ENCODE measurements at places on chromosomes 6 and 20. TPM values are rescaled to one million over a fixed set of nuclear protein-coding genes. Genes with fewer than 3 reads are reported as not detected.

MUC21 gene
- not detected for total RNA-seq

- H3K4me1 ChIP-seq = peaks cover 25% of the 10 kb centered on the region
- no peak overlapping the region for H3K4me3 ChIP-seq
- H3K27me3 ChIP-seq = no peaks in the 10 kb centered on the region
- H3K27ac ChIP-seq = no peak overlapping the region
- no peak for DNase-seq
Observed at GRCh38 chr20:50308166-50308512, 117.5 kb downstream of the CEBPB start.

DNA sequence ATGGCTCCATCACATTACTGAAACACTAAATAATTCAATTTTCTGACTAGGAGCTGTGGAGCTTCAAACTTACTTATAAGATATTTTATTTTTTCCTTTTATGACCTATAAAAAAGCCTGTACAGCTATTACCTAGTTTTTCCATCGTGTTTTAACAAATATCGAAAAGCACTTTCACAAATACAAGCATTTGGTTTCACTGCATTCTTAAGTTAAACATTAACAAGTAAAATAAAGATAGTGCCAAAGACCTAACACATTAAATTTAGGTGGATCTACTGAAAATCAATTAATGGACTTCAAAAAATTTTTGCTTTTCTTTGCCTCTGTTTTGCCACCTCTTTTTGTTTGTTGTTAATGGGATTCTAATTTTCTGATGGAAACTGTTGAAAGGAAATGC is 83.3 kb downstream of the EPM2A start:
- no peak overlapping the region for H3K4me3 ChIP-seq
- H3K36me3 ChIP-seq = no peaks in the 10 kb centered on the region
- DNase-seq = no peak
- H3K4me1 ChIP-seq = no peaks in the 10 kb centered on the region

GRCh38 chr20:53850319-53850718 is 220.1 kb downstream of the BCAS1 start:
- H3K4me1 ChIP-seq = peaks cover 29% of the 10 kb centered on the region
- no peaks in the 10 kb centered on the region for H3K27me3 ChIP-seq
- no peak overlapping the region for H3K4me3 ChIP-seq
- DNase-seq = no peak
- H3K36me3 ChIP-seq = no peaks in the 10 kb centered on the region
- H3K27ac ChIP-seq = no peak overlapping the region

DNA sequence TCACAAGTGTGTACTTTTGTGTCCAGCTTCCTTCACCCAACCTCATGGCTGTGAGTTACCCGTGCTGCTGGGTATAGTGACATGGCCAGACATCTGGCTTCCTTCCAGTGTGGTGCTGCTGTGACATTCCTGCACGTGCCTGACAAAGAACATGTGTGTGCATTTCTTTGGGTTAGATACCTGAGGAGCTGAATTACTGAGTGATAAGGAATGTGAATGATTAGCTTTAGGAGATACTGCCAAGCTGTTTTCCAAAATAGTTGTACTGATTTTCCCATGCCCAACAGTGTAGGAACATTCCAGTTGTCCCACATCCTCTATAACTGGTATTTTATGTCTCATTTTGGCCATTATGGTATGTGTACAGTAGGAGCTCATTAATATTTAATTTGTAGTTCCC is 132.5 kb downstream of the PREX1 start:
- no peak for DNase-seq
- H3K27ac ChIP-seq = no peak overlapping the region
- H3K27me3 ChIP-seq = no peaks in the 10 kb centered on the region
- H3K4me1 ChIP-seq = peaks cover 22% of the 10 kb centered on the region

DNA sequence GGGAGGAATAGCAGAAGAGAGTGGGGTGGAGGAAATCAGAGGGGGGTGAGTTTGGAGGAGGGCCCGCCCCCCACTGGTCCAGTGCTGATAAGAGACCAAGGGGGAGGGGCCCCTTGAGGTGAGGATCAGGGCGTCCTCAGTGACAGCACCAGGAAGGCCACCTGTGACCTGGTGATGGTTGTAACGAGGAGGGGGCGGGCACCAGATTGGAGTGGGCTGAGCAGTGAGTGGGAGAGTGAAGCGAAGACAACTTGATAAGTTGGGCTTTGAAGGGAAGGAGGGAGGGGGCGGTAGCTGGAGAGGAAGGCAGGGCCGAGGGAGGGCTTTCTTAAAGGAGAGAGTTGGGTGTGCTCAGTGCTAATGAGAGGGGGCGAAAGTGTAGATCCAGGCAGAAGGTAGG is 30.7 kb downstream of the CDH22 start:
- no peak overlapping the region for H3K27ac ChIP-seq
- DNase-seq = no peak
- H3K36me3 ChIP-seq = no peaks in the 10 kb centered on the region
- no peak overlapping the region for H3K4me3 ChIP-seq

GRCh38 chr6:57017069-57017468 is 29.4 kb upstream of the KIAA1586 start:
- H3K36me3 ChIP-seq = no peaks in the 10 kb centered on the region
- H3K27ac ChIP-seq = no peak overlapping the region
- no peaks in the 10 kb centered on the region for H3K27me3 ChIP-seq
- DNase-seq = no peak

HLA-DQB1 gene
- total RNA-seq = not detected

DNA sequence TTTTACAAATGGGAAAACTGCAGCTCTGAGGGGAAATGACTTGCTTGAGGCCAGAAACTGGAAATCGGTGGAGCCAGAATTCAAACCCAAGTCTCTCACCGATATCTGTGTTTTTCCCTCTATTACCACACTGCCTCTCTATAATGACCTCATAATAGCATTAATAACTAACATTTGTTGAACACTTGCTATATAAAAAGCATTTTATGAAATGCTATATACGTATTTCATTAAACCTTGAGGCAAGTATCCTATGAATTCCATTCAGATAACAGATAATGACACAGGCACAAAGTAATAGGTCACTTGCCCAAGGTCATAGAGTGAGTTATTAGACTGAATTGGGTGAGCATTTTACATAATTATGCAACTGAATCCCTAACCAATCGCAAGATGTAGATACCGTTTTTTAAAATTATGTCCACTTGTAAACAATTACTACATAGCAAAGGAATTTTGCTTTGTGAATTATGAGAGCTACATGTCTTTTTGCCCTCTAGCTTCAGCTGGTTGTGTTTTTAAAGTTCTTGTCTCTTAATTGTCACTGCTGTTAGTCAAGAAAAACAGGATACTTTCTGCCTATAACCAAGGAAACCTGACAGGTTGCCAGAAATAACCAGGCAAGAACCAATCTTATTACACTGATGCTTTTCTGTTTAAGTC is 4.7 kb downstream of the DSN1 start:
- no peak overlapping the region for H3K4me3 ChIP-seq
- H3K36me3 ChIP-seq = peaks cover 4% of the 10 kb centered on the region
- H3K27ac ChIP-seq = no peak overlapping the region

RAB44 gene
- total RNA-seq = not detected

GRCh38 chr6:167824591-167825331 is 1.9 kb upstream of the AFDN start:
- H3K27ac ChIP-seq = no peak overlapping the region
- no peak overlapping the region for H3K4me3 ChIP-seq
- H3K4me1 ChIP-seq = peaks cover 18% of the 10 kb centered on the region
- H3K36me3 ChIP-seq = no peaks in the 10 kb centered on the region
- H3K27me3 ChIP-seq = no peaks in the 10 kb centered on the region

GRCh38 chr6:136994782-136995181 is 50.0 kb downstream of the IL20RA start:
- peaks cover 22% of the 10 kb centered on the region for H3K4me1 ChIP-seq
- H3K36me3 ChIP-seq = no peaks in the 10 kb centered on the region
- peak overlapping the region; percentile 69 for H3K27ac ChIP-seq
- peak; percentile 30 for DNase-seq

RIPPLY2 gene
- not detected for total RNA-seq

GRCh38 chr20:25076731-25077609 is 5.0 kb downstream of the VSX1 start:
- DNase-seq = no peak
- no peaks in the 10 kb centered on the region for H3K36me3 ChIP-seq
- 0 out of 2 replicates have a peak, but pooled peaks cover 3% of the 10 kb centered on the region for H3K4me1 ChIP-seq
- no peaks in the 10 kb centered on the region for H3K27me3 ChIP-seq
- H3K27ac ChIP-seq = no peak overlapping the region

DNA sequence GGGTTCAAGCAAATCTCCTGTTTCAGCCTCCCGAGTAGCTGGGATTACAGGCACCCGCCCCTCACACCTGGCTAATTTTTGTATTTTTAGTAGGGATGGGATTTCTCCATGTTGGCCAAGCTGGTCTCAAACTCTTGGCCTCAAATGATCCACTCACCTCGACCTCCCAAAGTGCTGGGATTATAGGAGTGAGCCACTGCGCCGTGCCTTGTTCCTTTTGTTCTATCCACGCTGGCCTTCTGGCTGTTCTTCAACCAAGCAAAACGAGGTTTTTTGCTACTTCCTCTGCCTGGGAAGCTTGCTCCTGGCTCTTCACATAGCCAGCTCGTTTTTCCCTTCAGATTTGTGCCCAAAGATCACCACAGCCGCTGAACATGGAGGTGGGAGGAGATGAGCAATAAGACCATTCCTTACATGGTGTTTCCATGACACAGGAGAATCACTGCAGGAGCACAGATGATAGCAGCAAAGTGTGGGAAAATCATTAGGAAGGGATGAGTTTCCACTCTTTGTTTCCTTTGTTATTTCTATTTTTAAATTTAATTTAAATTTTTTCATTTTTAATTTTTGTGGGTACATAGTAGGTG is 201.0 kb upstream of the ZNF217 start:
- H3K27ac ChIP-seq = no peak overlapping the region
- H3K27me3 ChIP-seq = no peaks in the 10 kb centered on the region
- DNase-seq = no peak
- no peak overlapping the region for H3K4me3 ChIP-seq
- H3K36me3 ChIP-seq = no peaks in the 10 kb centered on the region
- peaks cover 33% of the 10 kb centered on the region for H3K4me1 ChIP-seq

GRCh38 chr6:147820520-147820919 is 312.0 kb downstream of the SAMD5 start:
- no peaks in the 10 kb centered on the region for H3K36me3 ChIP-seq
- no peak overlapping the region for H3K27ac ChIP-seq
- no peaks in the 10 kb centered on the region for H3K27me3 ChIP-seq
- no peak overlapping the region for H3K4me3 ChIP-seq
- no peak for DNase-seq

RAB32 gene
- 9.0 TPM for total RNA-seq

DNA sequence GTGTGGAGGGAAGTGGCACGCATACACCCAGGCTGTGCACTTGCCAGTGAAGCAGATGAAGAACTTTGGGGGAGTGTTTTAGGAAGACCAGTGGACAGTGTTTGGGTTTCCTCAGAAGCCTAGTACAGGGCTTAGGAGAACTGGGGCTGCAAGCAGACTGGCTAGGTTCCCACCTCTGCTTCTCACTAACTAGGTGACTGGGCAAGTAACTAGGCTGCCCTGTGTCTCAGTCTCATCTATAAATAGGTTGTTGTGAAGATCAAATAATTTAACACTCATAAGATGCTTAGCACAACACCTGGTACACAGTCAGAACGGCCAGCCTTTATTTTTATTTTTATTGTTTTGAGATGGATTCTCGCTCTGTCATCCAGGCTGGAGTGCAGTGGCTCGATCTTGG is 312.1 kb downstream of the CDH26 start:
- no peak for DNase-seq
- no peaks in the 10 kb centered on the region for H3K27me3 ChIP-seq
- no peaks in the 10 kb centered on the region for H3K4me1 ChIP-seq
- no peak overlapping the region for H3K27ac ChIP-seq
- no peaks in the 10 kb centered on the region for H3K36me3 ChIP-seq
- no peak overlapping the region for H3K4me3 ChIP-seq

DNA sequence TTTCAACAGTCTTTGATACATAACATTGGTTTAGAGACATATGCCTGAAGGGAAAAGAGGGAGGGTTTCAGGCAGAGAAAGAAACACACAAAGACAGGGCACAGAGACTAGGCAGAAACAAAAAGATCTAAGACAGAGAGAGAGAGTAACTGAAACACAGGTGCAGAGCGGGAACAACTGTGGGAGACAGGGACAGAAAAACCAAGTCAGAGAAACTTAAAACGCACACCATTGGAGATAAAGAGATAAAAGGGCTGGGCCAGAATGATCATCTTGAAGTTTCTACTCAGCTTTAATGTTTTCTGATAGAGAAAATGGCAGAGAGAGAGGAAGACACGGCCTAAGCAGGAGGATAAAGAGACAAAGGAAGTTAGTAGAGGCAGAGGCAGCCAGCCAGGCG is 11.8 kb downstream of the UNC5CL start:
- H3K27ac ChIP-seq = no peak overlapping the region
- H3K4me1 ChIP-seq = peaks cover 6% of the 10 kb centered on the region
- H3K27me3 ChIP-seq = no peaks in the 10 kb centered on the region
- H3K4me3 ChIP-seq = no peak overlapping the region
- H3K36me3 ChIP-seq = no peaks in the 10 kb centered on the region
- DNase-seq = no peak

C6orf132 gene
- 56.2 TPM for total RNA-seq

- H3K27ac ChIP-seq = no peak overlapping the region
- DNase-seq = no peak
- no peak overlapping the region for H3K4me3 ChIP-seq
- no peaks in the 10 kb centered on the region for H3K27me3 ChIP-seq
- H3K4me1 ChIP-seq = no peaks in the 10 kb centered on the region
Observed at GRCh38 chr20:46555370-46555956, 5.0 kb upstream of the OCSTAMP start.

DNA sequence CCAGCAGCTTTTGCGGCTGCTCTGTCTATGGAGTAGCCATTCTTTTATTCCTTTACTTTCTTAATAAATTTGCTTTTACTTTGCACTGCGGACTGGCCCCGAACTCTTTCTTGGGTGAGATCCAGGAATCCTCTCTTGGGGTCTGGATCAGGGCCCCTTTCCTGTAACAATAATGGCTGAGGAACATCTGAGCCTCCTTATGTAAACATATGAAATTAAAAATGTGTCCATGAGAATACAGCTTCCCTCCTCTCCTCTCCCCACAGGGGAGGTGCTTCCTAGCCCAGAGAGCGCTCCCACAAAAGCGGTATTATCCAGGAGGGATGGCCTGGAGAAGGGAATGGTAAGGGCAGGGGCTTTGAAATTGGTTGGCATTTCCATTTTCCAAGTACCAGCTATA is 81.1 kb downstream of the PSMG4 start:
- no peak for DNase-seq
- peak overlapping the region; percentile 76 for H3K27ac ChIP-seq
- H3K27me3 ChIP-seq = no peaks in the 10 kb centered on the region
- H3K4me1 ChIP-seq = peaks cover 19% of the 10 kb centered on the region
- H3K36me3 ChIP-seq = no peaks in the 10 kb centered on the region

ASIP gene
- not detected for total RNA-seq

- H3K27ac ChIP-seq = no peak overlapping the region
- no peaks in the 10 kb centered on the region for H3K27me3 ChIP-seq
- no peaks in the 10 kb centered on the region for H3K36me3 ChIP-seq
- no peak overlapping the region for H3K4me3 ChIP-seq
- H3K4me1 ChIP-seq = no peaks in the 10 kb centered on the region
- peak; percentile 59 for DNase-seq
Observed at GRCh38 chr6:29702519-29703103, 20.6 kb upstream of the HLA-F start.

GRCh38 chr20:3483309-3483708 is 12.5 kb downstream of the ATRN start:
- H3K36me3 ChIP-seq = no peaks in the 10 kb centered on the region
- no peaks in the 10 kb centered on the region for H3K27me3 ChIP-seq
- H3K4me1 ChIP-seq = peaks cover 8% of the 10 kb centered on the region

All from Caco-2 (cell line).